ENCODE measurements at places on chromosomes 1 and 21.

DNA sequence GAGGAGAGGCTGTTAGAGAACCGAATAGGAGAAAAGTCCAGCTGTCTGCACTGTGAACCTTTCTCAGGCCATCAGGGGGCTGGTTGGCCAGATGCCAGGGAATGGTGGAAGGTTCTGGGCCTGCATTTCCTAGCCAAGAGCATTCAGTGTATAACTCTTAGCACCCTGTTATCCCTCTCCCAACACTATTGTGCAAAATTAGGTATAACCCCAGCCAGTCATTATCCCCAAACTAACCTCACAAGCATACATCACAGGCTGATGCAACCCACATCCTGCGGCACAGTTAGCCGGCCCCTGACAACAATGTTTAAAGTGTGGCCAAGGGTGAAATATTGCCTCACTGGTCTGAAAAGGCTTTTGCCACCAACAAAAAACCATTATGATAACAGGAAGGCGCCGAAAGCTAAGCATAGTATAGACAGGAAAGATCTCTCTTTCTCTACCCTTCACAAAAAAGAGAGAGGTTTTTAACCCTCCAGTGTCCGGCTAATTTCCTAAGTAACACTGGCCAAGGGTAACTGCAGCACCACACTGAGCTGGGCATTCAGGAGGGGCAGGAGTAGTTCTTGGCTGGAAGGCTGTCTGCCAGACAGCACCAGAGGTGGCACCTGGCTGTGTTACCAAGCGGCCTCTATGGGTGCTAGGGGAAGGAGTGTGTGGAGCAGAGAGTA, 77.3 kb upstream of the BCAR3 start:
- no peak for DNase-seq

- DNase-seq, result no peak
These were observed 602 bp downstream of the SH3BGRL3 start for GRCh38 chr1:26280333-26281042.

DNA sequence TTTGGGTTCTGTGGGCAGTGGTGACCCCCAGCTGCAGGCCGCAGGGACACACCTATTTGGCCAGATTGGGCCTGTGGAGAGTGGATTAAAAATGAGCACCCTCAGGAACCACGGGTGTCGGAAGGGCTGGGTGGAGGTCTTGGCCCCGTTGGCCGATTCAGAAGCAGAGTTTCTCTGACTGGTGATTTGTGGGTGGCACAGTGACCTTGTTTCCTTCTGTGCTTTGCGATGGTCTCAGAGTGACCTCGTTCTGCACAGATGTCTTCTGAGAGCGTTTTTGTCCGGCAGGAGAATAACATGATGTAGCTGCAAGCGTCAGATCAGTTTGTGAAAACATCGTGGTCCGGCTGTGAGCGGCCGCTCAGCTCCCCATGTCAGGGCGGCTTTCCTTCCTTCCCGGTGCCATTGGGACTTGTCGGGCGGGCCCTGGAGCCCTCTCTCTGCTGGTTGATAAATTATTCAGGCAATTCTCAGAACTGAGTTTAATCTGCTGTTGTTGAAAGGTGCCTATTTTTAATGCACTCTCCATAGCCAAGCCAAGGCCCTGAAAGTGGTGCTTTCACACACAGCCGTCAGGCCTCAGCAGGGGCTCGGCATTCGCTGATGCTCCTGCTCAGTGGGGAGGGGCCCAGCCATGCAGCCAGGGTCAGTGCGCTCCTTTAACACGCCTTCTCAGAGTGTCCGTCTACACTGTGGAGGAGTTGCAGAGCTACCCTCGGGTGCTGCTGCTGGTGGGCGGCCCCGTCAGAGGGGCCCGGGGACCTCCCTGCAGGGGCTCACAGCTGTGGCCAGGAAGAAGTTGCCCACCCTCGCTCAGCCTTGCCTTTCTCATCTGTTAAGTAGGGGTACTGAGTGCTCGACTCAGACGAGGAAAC, 26.8 kb downstream of the TRPM2 start:
- DNase-seq, result no peak

DNA sequence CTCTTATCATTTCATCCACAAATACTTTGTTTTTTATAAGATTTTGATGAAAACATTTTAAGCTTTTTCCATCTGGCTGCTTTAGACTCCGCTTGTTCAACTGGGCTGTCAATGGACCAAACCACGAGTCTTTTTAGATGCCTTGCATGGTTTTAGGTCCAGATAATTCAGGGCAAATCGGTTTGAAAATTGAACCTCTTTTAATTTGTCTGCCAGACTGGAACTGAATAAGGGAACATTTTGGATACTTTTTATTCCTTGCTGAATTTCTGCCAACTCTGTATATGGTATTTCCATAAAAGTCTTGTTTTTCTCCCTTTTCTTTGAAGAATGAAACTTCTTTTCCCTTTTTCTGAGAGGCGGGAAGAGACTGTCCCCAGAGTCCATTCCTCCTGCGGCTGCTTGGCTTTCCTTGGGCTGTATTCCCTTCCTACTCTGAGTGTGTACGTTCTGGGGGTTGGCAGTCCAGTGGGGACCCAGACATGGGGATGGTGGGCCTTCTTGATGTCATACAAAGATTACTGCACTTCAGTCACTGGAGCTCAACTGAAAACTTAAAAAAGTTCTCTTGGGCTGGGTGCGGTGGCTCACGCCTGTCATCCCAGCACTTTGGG, 46.5 kb upstream of the CNN3 start:
- DNase-seq, result no peak

- DNase-seq, result peak; percentile 27
These were observed 26.3 kb upstream of the PCBP3 start for GRCh38 chr21:45617021-45617921.

- DNase-seq, result no peak
These were observed 82.4 kb downstream of the WLS start for GRCh38 chr1:68149907-68150306.

GRCh38 chr1:248621770-248622169, 13.1 kb downstream of the OR2T11 start:
- no peak for DNase-seq
